ENCODE measurements at places on chromosomes 5 and 9.

- DNase-seq, result no peak
Measured at GRCh38 chr9:72306761-72307160, 58.2 kb downstream of the ZFAND5 start.

- DNase-seq, result no peak
Measured at GRCh38 chr9:134765785-134766184, 114.8 kb upstream of the FCN2 start.

GRCh38 chr5:148859703-148860102 is 33.3 kb downstream of the ADRB2 start:
- DNase-seq, result no peak

DNA sequence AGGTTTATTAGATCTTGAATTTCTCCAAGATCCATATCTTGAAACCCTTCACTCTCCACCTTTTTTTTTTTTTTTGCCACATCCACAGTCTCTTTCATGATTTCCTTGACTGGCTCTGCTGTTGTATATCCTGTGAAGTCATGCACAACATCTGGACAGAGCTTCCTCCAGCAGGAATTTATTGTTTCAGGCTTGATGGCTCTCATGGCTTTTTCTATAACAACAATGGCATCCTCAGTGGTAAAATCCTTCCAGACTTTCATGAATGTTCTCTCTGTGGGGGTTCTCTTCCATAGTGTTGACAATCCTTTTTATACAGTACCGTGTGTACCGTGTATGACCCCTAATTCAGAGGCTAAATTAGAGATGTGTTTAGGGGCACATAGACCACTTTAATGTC is 24.0 kb downstream of the RANBP17 start:
- DNase-seq, result no peak

DNA sequence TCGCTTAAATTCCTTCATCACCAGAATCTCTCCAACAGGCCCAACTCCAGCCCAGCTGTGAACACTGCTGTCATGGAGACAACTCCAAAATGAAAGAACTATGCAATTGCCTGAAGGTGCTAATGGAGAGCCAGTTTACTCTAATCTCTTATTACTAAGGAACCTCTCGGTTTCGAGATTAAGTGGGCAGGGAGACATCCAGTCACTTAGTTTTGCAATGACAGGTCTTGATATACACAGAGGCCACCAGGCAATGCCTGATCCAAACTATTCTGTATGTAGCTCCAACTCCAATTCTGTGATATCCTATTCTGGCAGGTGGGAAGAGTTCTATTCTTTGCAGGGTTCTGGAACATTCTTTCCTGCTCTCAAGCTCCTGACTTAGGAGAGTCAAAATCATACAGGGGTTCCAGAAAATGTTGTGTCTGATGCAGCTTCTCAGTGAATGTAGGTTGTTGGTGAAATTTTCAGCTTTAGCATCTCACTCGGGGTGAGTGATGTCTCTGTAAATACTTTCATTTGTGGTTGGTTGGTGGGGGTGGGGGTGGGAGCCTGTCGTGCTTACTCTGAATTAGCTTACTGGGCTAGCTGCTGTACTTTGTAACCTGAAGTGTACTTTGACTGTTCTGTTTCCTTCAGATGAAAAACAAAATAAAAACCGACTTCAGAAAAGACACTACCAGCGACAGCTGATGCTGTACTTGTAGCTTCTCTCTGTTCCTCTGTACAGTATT is 170.9 kb downstream of the PALM2AKAP2 start:
- DNase-seq, result no peak

DNA sequence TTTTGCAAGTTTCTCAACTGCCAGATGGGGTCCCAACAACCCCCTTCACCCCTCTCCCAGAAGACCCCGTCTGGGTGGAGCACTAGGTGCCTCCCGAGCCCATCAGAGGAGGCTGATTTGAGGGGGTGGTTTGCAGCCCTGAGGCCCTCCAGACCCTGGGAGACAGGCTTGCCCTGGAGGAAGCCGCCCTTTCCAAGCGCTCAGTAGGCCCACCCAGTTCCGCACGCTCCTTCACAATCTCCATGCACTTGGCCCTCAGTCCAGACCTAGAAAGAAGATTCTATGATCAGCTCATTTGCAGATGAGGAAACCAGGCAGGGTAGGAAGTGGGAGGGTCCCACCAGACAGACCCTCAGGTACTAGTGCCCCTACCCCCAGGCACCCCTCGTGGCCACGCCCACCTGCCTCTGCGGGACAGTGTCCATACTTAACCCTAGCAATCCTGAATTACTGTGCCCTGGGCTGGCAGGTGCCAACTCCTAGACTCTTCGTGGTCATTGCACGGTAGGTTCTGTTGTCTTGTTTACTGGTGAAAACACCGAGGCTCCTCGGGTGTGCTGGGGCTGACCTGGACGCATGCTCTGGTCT is 22.3 kb downstream of the OR2V1 start:
- DNase-seq, result no peak

DNA sequence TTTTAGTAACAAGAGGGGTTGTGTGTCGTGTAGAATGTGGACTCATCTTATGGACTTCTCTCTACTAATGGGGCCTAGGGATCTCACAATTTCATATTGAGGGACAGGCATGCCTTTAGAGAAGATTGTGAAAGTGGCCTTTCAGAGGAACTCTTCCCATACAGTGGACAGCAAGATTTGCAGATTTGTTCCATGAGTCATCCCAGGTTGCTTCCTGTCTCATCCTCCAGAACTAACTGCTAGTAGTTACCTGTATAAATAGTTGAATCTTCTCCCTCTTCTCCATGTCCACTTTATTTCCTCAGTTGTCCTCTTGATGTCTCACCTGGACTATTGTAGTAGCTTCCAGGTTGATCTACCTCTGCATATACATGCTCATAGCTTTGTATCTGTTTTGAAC is 997.5 kb upstream of the CTNND2 start:
- no peak for DNase-seq

GRCh38 chr5:73363911-73364730 is 84.5 kb downstream of the FOXD1 start:
- peak; percentile 80 for DNase-seq

GRCh38 chr5:3601061-3601710 is 5.6 kb downstream of the IRX1 start:
- DNase-seq, result no peak
